ENCODE measurements at places on chromosomes 2 and 18.

DNA sequence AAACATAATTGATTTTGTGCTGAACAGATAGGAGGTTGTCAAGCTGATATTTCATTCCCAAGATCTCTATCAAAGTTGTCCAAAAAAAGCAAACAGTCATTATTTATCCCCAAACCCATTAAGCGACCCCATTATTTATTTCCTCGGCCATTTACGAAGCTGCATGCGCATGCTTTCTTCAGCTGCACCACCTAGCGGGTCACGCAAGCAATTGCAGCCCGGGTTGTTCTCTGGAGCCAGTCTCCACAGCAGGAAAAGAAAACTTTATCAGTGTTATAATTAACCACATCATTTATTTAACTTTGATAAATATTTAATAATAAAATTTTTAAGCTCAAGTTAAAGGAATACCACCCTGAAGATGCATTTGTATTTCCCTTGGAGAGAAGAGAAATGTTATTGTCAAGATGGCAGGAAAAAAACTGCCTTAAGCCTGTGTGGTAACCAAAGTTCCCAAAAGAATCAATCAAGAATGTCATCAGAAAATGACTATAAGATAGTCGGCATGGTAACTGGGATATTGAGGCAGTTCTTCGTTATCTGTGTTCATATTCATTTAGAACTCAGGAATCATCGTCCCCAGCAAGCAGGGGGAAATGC lies 304.7 kb downstream of the FBXO15 start:
- peak; percentile 3 for DNase-seq

DNA sequence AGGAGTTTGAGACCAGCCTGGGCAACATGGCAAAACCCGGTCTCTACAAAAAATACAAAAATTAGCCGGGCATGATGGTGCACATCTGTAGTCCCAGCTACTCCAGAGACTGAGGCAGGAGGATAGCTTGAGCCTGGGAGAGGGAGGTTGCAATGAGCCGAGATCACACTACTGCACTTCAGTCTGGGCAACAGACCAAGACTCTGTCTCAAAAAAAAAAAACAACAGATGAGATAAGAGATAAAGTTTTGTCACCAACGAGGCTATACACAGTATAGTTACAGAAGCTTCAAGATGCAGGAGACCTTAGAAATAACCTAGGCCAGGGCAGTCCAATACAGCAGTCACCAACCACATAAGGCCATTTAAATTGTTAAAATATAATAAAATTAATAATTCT lies 9.4 kb downstream of the FAM124B start:
- no peak for DNase-seq

GRCh38 chr18:78295262-78295661 lies 684.4 kb upstream of the SALL3 start:
- no peak for DNase-seq

DNA sequence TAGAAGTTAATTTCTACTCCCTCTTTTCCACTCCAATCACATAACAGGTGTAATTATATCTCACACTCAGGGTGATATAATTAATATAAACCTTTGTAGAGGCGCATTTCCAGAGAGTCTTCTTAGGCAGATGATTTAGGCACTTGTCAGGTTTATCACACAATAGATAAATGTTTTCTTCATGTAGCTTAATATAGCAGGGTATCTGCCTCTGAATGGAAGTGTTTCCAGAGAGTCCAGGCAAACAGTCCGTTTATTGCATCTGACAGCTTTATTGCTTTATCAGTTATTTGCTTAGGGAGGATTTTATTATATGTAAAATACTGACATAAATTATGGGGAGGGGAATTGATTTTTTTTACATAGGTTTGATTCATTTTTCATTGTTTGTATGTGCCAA lies 766.3 kb downstream of the SLC4A3 start:
- no peak for DNase-seq

- DNase-seq: no peak
Observed at GRCh38 chr2:112794131-112794733, 9.9 kb upstream of the IL1A start.

- DNase-seq: no peak
Observed at GRCh38 chr2:175282300-175282699, 100.8 kb upstream of the ATP5MC3 start.

- no peak for DNase-seq
Observed at GRCh38 chr2:67216103-67216502, 181.0 kb upstream of the ETAA1 start.

- DNase-seq: no peak
Observed at GRCh38 chr2:150259746-150260145, 227.7 kb downstream of the RND3 start.

DNA sequence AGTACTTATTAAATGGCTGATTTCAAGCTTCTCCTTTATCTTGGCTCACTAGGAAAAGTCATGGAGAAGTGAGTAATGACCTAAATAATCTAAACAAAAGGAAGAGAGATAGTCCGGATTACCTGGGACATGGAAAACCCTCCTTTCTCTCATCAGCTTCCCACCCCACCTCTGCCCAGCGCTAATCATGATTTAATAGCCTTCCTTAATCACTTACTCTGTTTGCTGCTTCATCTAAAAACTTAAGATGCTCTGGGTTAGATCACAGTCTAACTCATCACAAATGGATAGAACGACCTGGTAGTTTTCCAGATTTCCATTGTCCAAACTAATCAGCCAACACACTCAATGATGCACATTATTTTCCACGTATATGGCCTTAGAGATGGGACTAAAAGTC lies 87.8 kb upstream of the THOC1 start:
- DNase-seq: no peak

DNA sequence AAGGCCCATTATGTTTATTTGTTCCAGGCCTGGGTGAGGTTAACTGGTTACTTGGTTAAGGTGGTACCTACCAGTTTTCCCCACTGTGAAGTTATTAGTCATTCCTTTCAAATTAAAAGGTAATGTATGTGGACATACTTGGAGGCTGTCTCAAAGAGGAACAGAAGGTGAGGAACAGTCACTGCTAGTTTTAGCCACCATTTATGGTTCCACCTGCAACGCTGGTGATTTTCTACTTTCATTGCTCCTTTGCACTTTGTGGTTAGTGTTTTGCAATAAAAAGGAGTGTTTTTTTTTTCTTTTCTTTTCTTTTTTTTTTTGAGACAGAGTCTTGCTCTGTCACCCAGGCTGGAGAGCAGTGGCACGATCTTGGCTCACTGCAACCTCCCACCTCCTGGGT lies 6.1 kb upstream of the ST6GAL2 start:
- no peak for DNase-seq

GRCh38 chr2:74951211-74951754 lies 7.2 kb upstream of the POLE4 start:
- DNase-seq: no peak

DNA sequence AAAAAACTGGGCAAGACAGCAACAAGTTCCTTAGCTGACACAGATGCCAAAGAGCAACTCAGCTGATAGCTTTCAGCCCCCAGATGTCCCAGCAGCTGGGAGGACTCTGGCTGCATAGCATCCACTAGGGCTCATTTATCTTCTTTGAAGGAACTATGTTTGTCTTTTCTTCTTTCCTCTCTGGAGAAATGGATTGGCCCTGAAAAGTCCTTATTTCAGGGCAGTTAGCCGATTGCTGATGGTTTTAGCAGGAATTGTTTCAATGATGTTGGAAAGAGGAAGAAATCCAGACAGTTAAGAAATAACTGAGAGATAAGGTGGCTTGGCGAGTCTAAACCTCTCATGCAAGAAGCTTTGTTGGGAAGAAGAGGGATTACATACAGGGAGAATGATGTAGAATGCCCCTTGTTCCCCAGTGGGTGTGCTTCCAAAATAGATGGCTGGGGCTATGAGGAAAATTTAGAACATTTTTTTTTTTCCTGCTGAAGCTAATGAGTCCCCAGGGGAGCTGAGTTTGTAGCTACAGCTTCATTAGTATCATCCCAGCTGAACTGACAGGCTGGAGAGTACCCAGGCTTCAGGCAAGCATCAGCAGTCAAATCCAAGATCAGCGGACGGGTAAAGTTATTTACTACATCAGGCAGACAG lies 33.6 kb upstream of the SERPINE2 start:
- DNase-seq: no peak

- DNase-seq: no peak
Observed at GRCh38 chr18:39913672-39914366, 2041.2 kb upstream of the PIK3C3 start.

DNA sequence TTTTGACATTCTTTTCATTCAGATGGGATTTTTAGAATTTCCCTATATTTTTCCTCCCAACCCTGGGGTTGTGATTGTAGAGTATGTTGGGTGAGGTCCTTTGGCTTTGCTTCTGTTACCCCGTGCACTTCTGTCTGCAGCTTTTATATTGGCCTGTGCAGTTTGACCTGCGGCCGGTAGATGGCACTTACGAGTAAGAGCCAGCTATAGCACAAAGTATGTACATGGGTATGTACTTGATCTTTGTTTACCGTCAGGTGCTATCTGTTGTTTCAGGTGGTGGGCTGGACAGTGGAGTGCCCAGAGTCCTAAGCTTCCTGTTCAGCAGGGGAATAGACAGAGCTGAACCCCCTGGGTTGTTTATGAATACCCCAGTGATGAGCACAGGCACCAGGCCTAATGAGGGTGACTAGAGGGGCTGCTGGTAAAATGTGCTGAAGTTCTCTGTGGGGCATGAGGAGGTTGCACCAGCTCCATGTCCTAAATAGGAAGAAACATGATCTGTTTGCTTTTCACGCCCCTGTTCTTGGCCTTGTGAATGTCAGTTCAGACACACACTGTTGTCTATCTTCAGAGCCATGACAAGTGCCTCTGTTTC lies 58.9 kb upstream of the THUMPD2 start:
- DNase-seq: no peak

GRCh38 chr2:168793596-168793995 lies 8.8 kb upstream of the NOSTRIN start:
- DNase-seq: no peak

GRCh38 chr2:48144777-48145176 lies 238.5 kb upstream of the FBXO11 start:
- DNase-seq: no peak

DNA sequence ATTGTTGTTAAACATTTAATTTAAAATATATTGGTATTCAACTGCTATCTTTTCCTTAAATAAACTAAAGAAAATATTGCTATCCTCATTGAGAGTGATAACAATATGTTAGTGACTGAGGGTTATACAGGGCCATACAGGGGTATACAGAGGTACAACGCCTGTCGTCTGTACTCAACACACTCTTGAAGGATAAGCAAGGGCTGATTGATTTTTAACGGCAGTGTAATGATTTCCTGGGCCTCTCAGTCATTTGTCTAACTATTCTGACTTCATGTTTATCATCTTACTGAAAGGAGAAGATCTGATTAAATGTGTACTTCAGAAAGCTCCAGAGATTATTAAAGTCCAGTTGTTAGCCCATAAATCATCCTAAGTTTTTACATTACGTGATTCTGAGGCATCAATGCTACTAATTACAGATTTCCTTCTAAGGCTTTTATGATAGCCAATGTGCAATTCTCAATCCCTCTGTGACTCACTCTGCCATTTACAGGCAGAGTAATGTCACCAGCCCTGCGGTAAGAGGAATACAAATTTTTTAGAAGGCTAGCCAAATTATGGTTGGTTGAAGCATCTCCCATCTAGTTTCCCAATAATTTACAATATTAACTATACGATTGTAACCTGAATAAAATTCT lies 893.0 kb upstream of the CHAC2 start:
- DNase-seq: no peak

GRCh38 chr2:232353660-232354059 lies 24.9 kb upstream of the ALPP start:
- no peak for DNase-seq

DNA sequence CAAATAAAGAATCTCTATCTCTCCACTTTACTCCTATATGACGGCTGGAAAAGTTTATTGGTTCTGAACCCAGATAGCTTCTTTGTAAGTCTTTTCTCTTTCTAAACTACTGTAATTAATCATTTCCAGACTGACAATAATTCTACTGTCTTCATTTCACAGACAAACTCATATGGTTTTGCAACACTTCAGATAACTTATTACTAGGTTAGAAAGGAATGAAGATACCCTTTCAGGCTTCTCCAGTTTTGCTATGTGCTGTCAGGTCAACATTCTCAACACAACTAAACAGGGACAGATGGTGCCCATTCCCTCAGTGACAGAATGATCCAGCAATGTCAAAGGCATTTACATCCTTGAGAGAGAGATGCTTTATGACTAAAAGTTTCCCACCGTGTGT lies 198.5 kb upstream of the ITGA4 start:
- DNase-seq: no peak

GRCh38 chr2:50723286-50723938 lies 308.5 kb downstream of the NRXN1 start:
- DNase-seq: no peak

- no peak for DNase-seq
Observed at GRCh38 chr2:124316881-124317605, 292.0 kb downstream of the CNTNAP5 start.

DNA sequence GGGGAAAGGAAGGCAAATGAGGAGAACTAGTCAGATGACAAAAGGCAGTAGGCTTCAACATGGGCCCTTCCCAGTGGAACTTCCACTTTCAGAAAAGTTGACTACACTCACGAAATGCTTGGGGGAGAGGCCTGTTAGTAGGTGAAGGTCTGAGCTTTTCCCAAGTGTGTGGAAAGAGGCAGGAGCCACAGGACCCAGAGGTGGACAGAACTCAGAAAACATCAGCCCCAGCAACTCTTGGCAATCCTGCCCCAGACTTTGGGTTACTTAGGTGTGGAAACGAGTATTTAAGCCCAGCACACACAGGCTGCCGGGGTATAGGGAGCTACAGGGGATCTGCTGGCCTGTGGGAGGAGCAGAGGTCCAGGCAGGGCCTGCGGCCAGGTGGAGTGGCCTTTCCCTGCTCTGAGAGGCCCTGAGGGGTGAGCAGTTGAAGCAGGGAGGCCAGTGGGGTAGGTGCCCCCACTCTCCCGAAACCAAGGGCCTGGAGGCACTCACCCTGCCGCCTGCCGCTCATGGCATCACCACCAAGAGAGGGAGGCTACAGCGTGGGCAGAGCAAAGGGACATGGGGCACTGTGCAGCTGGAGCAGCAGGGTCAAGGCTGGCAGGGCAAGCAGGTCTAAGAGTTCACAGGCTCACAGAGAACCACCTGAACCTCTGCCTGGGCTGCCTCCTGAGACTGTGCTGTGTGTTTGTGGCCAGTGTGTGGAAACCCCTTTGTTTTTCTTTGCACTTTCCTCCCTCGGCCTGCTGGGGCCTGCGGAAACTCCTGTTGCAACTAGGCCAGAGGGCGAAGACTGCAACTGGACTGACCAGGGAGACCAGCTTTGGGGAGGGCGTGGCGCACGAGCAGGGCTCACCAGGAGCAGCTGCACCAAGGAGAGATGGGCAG lies 130.7 kb upstream of the SERTAD2 start:
- no peak for DNase-seq

Measured in activated naive CD4-positive, alpha-beta T cell (primary cell).